ENCODE measurements at places on chromosomes 2 and 18.

GRCh38 chr2:40344364-40344763 is 107.5 kb downstream of the SLC8A1 start:
- no peak for DNase-seq

DNA sequence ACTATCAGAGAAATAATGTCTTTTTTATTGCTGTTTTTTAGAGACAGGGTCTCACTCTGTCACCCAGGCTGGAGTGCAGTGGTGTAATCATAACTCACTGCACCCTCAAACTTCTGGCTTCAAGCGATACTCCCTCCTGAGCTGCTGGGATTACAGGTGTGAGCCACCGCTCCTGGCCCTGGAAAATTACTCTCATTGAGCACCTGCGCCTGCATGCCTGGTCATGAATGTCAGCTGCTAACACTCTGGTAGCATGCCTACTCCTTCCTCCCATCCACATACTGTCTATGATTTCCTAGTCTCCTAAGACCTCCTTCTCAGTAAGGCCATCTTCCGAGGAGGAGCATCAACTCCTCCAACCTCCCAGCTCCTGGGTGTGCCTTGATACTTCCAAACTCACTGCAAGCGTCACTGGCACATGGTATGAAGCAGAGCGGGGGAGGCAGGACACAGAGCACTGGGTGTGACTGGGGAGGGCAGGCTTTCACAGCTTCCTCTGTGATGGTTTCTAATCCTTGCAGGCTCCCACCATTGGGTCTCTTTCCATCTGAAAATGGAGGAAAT is 1.6 kb upstream of the MAP2 start:
- DNase-seq: no peak

- no peak for DNase-seq
Observed at GRCh38 chr2:150974234-150974633, 287.4 kb downstream of the RBM43 start.

GRCh38 chr2:42368817-42369531 is 8.0 kb upstream of the COX7A2L start:
- DNase-seq: no peak

DNA sequence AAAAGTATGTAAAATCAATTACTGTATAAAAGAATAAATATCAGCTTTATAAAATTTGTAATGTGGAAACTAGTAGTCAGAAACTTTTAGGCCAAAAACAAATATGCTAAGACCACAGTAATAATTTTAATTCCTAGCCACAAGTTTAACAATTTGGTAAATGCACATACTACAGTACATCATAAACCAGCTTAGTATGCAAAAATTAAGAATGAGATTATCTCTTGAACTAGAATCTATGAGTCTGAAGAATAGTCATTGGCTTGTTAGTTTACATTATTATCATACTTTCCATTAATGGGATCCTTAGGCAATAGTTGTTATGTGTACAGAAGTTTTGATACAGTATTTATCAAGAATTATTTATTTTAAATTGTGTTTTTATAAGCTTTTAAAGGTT is 491.9 kb upstream of the FSIP2 start:
- no peak for DNase-seq

DNA sequence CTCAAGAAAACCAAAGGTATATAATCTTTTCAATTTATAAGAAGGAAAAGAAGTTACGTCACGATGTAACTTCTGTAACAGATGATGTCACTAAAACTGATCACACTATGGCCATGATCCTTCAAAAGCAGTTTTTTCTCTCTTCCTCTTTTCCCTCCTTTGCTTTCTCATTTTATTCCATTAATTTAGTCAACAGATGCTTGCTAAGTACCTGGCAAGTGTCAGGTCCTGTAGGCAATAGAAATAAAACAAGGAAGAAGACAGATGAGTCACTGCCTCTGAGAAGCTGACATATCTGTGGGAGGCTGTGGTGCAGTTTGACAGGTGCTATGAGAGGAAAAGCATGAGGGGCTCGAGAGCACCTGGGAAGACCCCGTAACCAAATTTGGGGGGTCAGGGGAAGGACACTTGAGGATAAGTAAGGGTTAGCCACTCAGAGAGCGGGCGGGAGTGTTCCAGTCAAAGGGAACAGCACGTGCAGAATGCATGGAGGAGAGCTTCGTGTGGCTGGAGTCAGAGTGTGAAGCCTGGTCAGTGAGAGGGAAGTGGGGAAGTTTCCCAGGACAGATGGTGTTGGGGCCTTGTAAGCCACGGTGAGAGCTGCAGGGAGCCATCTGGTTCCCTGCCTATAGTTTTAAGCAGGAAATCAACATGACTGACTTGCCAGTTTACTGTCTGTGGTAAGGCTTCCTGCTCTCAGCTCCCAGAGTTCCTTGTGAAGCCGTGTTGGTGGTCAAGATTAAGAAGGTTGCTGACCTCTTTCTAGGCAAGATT is 198.8 kb upstream of the FOSL2 start:
- no peak for DNase-seq

DNA sequence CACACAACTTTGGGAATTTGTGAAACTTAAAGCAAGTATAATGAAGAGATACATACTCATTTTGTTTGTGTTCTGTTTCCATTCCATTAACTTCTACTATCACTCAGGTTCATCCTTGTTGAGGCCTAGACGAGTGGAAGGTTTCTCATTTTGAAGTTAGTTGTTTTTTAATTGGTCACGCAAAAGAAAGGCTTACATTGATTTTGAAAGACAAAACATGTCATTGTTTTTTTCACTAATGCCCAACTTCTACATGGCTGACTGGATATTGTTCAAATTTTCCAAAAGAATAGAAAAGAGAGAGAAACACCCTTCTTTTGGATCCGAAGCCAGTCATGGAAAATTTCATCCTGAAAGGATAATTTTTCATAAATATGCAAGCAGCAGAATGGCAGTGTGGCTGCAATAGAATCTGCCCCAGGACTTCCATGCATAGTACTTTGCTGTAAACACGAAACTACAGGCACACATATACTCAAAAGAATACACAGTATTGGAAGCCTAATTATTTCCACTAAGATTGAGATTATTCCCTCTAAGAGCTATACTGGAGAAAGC is 27.4 kb downstream of the PRKCE start:
- no peak for DNase-seq

GRCh38 chr2:40283111-40283909 is 168.6 kb downstream of the SLC8A1 start:
- DNase-seq: no peak

GRCh38 chr2:44635725-44636124 is 274.0 kb downstream of the CAMKMT start:
- no peak for DNase-seq

- peak; percentile 39 for DNase-seq
Observed at GRCh38 chr2:197399887-197400540, 34.8 kb downstream of the SF3B1 start.

DNA sequence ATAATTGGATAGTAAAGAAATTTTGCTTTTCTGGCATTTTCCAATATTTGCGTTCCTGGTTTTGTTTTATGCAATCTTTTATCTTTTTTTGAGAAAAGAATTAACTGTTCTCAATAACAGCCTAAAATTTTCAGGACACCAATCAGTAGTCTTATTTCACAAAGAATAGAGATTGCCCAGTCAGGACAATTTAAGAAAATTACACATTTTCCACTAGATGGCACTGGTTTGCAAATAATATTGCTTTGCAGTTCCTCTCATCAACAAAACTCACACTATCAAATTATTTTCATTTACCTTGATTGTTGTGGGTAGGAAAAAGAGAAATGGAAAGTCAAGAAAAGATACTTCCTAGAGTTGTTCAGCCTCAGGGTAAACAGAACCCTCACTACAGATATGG is 2.4 kb upstream of the RBM45 start:
- peak; percentile 11 for DNase-seq

GRCh38 chr2:83900862-83901261 is 558.2 kb downstream of the SUCLG1 start:
- DNase-seq: peak; percentile 75

- DNase-seq: no peak
Observed at GRCh38 chr18:12334366-12334808, 26.3 kb downstream of the TUBB6 start.

DNA sequence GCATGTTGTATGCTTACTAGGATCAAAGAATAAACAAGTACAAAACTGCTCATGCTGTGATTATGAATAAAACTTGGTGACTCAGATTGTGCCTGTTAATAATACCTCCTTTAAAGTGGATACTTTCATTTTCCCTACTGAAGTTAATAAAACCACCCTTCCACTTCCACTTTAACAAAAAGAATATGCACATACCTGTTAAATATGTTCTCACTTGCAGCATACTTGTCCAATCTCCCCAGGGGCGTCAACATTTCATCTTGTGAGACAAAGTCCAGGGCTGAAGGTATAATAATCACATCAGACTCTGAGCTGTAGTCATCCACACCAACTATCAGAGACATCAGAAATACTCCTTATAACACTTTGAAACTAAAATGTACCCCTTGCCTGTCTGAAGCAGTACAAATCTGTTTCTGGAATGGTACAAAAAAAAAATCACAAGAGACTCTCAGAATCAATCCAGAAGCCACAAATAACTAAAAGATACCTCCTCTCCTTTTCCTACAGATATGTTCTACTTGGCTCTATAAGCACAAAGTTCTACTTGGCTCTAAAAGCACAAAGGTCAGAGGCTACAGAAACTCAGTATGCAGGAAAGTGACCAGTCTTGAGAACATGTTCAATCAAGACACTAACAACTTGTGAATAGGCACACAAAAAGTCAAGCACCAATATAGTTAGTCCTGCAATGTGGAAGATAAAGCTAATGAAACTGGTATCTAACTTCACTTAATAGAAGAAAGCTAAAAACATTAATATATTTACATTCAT is 19.3 kb downstream of the PPP4R1 start:
- no peak for DNase-seq
